ENCODE measurements at places on chromosomes 12 and 14. TPM values are rescaled to one million over a fixed set of nuclear protein-coding genes. Genes with fewer than 3 reads are reported as not detected.

DNA sequence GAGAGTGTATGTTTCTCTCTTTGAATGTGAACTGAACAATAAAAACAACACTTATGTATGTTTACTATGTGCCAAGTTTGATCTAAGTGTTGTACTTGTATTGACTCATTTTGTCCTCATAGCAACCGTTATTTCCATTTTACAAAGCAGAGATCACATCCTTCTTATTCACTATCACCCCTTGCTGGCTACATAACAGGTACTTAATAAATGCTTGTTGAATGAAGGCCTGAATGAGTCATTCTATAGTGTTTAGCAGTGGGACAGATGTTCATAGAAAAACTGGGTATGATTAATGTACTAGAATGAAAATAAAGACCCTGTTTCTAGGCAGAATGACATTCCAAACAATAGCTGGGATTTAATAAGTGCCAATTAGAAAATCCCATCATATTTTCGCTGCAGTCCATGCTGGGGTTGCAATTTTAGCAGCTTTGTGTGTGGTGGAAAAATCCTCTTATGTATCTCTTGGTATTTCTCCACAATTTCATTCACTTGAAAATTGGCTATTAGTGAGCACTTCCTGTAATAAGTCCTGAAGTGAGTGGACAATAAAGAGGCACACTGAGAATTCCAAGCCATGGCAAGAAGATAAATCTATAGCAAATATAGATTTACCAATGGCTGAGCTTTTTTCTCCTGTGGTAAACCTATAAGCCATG is 86.0 kb downstream of the FAR2 start:
- no peaks in the 10 kb centered on the region for H3K27me3 ChIP-seq
- DNase-seq = no peak
- H3K27ac ChIP-seq = no peak overlapping the region
- H3K36me3 ChIP-seq = no peaks in the 10 kb centered on the region

The LRRK2 gene
- total RNA-seq = 26.3 TPM

The ZBTB42 gene
- 4.7 TPM for total RNA-seq

- DNase-seq = no peak
- no peaks in the 10 kb centered on the region for H3K36me3 ChIP-seq
- peak overlapping the region; percentile 78 for H3K27ac ChIP-seq
- H3K27me3 ChIP-seq = no peaks in the 10 kb centered on the region
- peaks cover 17% of the 10 kb centered on the region for H3K4me1 ChIP-seq
- no peak overlapping the region for H3K4me3 ChIP-seq
These were observed 12.5 kb downstream of the PRIMA1 start for GRCh38 chr14:93775744-93776143.

- no peak for DNase-seq
- H3K27me3 ChIP-seq = no peaks in the 10 kb centered on the region
- H3K4me3 ChIP-seq = no peak overlapping the region
These were observed 123.3 kb downstream of the TTLL5 start for GRCh38 chr14:75784314-75784686.

The MRPS35 gene
- 50.1 TPM for total RNA-seq

The ADAMTS20 gene
- total RNA-seq = 0.55 TPM

DNA sequence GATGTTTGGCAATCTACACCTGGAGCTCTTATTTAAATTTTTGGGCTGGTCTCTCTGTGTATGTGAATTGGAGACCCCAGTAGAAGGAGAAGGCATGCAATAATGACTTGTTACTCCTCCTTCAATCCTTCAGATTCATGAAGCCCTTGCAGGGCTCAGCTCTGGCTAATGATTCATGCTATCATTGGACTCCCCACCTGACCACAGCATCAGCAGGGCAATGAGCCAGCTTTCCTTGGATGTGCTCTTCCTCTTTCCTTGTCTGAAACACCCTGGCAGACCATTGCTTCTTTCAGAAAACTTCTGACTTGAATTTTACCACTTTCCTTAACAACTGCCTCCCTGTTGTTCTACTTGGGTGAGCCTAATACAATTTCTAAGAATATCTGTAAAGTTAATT is 1019.2 kb downstream of the AACS start:
- DNase-seq = no peak
- no peaks in the 10 kb centered on the region for H3K27me3 ChIP-seq
- H3K4me1 ChIP-seq = no peaks in the 10 kb centered on the region
- H3K4me3 ChIP-seq = no peak overlapping the region
- H3K27ac ChIP-seq = no peak overlapping the region

DNA sequence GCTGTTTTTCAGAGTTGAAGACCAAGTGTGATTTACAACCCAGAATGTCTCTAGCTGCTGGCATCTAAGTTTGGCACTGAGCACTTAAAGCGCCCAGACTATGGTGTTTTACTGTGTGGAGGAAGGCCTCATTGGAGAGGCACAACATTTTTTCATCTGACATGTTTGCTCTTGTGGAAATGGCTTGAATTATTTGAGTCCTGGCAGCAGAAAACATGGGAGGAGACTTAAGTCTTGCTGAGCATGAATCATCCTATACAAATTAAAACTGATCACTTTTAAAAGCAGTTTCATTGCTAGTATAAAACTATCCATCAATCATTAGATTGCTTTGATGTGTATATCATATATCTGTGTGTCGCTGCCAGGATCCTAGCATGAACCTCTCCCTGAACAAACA is 85.9 kb upstream of the REP15 start:
- peaks cover 16% of the 10 kb centered on the region for H3K4me1 ChIP-seq
- DNase-seq = peak; percentile 69
- H3K36me3 ChIP-seq = no peaks in the 10 kb centered on the region
- H3K27ac ChIP-seq = peak overlapping the region; percentile 36
- no peak overlapping the region for H3K4me3 ChIP-seq
